Activated T-cell treated with anti-CD3 and anti-CD28 coated beads, Interleukin-2, amount 50 U/mL, for 72 hours (primary cell): ENCODE measurements at places on chromosomes 2 and 18. TPM values are rescaled to one million over a fixed set of nuclear protein-coding genes. Genes with fewer than 3 reads are reported as not detected.
A peak's percentile ranks its signal among the peaks of the same experiment; 100 is the strongest.

- H3K4me3 ChIP-seq = no peak overlapping the region
- no peaks in the 10 kb centered on the region for H3K4me1 ChIP-seq
- no peaks in the 10 kb centered on the region for H3K36me3 ChIP-seq
- H3K27ac ChIP-seq = no peak overlapping the region
- H3K27me3 ChIP-seq = no peaks in the 10 kb centered on the region
- DNase-seq = no peak
Measured at GRCh38 chr2:59959944-59960343, 593.5 kb downstream of the BCL11A start.

- peaks cover 4% of the 10 kb centered on the region for H3K36me3 ChIP-seq
- DNase-seq = no peak
- H3K4me3 ChIP-seq = no peak overlapping the region
- no peak overlapping the region for H3K27ac ChIP-seq
- H3K4me1 ChIP-seq = peaks cover 10% of the 10 kb centered on the region
- no peaks in the 10 kb centered on the region for H3K27me3 ChIP-seq
Measured at GRCh38 chr2:217559084-217559483, 443.7 kb downstream of the TNS1 start.

DNA sequence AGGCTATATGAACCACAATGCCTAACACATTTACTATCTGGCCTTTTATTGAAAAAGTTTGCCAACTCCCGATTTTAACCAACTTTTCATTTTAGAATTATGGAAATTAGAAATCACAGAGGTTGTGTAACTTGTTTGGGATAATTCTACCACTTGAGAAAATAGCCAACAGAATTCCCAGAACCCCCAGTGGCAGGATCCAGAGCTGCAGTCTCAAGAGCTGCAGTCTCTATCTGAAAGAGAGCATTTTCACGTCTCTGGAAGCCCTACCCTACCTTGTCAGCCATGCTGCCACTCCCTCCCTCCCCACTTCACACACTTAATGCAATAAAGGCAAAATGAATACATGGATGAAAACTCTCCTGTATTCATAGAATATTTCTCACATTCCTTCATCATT, 23.4 kb upstream of the TSPYL6 start:
- peaks cover 3% of the 10 kb centered on the region for H3K4me1 ChIP-seq
- H3K4me3 ChIP-seq = no peak overlapping the region
- no peak overlapping the region for H3K27ac ChIP-seq

GRCh38 chr2:238202326-238203093, 985 bp downstream of the ILKAP start:
- no peaks in the 10 kb centered on the region for H3K27me3 ChIP-seq
- H3K4me3 ChIP-seq = peak overlapping the region; percentile 86
- H3K27ac ChIP-seq = peak overlapping the region; percentile 62

DNA sequence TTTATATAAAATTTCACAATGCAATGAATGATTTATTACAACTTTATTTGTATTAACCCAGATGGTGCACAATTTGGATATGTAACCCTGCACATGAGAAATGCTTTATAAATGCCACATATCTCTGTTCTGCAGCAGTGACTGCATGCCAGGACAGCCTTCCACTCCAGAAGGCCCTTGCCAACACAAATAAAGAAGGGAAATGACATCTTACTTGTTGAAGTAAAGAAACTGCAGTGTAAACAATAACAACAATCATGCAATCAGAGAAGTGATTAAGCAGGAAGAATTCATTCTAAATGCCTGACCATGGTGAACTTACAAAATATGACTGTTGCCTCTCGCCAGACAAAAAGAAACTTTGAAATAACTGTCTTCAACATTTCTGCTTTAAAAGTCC, 129.9 kb upstream of the CHST9 start:
- H3K4me1 ChIP-seq = no peaks in the 10 kb centered on the region
- no peak overlapping the region for H3K4me3 ChIP-seq
- no peak for DNase-seq
- H3K27me3 ChIP-seq = no peaks in the 10 kb centered on the region
- no peaks in the 10 kb centered on the region for H3K36me3 ChIP-seq

GRCh38 chr2:124973396-124973795, 948.3 kb downstream of the CNTNAP5 start:
- no peak overlapping the region for H3K4me3 ChIP-seq
- no peak overlapping the region for H3K27ac ChIP-seq
- no peaks in the 10 kb centered on the region for H3K27me3 ChIP-seq
- H3K36me3 ChIP-seq = no peaks in the 10 kb centered on the region
- DNase-seq = no peak
- H3K4me1 ChIP-seq = no peaks in the 10 kb centered on the region

DNA sequence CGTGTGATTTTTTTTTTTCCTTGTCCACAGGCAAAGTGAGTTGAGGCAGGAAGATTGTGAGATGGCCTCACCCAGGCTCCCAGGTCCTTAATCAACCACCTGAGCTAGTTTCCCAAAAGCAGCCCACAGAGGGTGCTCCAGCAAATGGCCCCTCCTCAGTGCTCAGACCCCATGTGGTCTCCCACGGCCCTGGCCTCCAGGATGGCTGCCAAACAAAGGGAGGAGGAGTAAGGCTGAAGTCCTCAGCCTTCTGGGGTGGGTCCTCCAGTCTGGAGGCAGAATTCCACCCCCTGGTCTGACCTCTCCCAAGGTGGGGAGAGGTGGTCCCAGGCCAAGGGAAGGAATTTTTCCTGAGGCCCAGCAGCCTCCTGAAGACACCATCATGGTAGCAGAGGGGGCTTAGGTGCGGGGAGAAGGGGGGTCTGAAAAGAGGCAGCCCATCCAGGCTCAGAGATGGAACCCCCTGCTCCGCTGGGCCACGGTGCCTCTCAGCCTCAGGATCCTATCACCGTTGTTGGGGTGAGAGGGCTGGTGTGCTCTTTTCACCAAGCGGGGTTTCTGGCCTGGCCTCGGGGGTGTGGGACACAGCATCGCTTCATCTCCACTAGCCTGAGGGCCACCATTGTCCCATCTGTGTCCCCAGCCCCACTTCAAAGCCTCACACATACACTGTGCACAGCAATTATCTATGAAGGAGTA, 2.3 kb downstream of the NGEF start:
- H3K4me3 ChIP-seq = no peak overlapping the region
- H3K4me1 ChIP-seq = no peaks in the 10 kb centered on the region
- no peaks in the 10 kb centered on the region for H3K36me3 ChIP-seq
- no peaks in the 10 kb centered on the region for H3K27me3 ChIP-seq
- no peak for DNase-seq

DNA sequence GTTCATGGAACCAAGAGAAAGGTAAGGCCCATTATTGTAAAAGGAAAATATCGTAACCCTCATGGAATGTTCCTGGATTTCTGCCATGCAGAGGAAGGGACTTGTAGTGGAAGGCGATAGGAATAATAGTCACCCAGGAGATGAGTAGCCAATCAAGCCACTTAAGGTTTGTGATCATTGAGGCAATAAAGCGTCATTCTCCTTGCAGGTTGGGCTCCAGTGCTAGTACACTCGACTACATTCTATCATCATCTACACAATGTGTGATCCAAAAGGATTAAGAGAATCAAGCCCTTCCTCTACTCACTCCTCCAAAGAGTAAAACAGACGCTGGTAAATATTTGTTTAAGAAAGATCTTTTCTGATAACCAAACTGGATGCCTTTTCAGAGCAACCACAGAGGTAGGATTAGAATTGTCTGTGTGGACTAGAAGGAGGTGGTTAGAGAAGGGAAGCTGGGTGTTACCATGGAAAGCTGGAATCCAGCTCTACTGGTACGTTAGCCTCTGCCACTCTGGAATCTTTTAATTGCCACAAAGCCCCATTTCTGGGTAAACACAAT, 245.7 kb downstream of the IKZF2 start:
- peaks cover 6% of the 10 kb centered on the region for H3K27me3 ChIP-seq
- no peak for DNase-seq
- H3K4me3 ChIP-seq = no peak overlapping the region
- peaks cover 1% of the 10 kb centered on the region for H3K36me3 ChIP-seq
- H3K4me1 ChIP-seq = peaks cover under 1% of the 10 kb centered on the region

- peaks cover 10% of the 10 kb centered on the region for H3K4me1 ChIP-seq
- H3K27ac ChIP-seq = no peak overlapping the region
- peak; percentile 32 for DNase-seq
- H3K4me3 ChIP-seq = peak overlapping the region; percentile 40
- H3K27me3 ChIP-seq = peaks cover 78% of the 10 kb centered on the region
- H3K36me3 ChIP-seq = peaks cover 1% of the 10 kb centered on the region
Measured at GRCh38 chr18:58863539-58864145, 1.0 kb upstream of the ZNF532 start.

- DNase-seq = no peak
- no peak overlapping the region for H3K27ac ChIP-seq
- no peaks in the 10 kb centered on the region for H3K27me3 ChIP-seq
- no peak overlapping the region for H3K4me3 ChIP-seq
- no peaks in the 10 kb centered on the region for H3K4me1 ChIP-seq
Measured at GRCh38 chr18:10304853-10305252, 149.6 kb upstream of the APCDD1 start.

DNA sequence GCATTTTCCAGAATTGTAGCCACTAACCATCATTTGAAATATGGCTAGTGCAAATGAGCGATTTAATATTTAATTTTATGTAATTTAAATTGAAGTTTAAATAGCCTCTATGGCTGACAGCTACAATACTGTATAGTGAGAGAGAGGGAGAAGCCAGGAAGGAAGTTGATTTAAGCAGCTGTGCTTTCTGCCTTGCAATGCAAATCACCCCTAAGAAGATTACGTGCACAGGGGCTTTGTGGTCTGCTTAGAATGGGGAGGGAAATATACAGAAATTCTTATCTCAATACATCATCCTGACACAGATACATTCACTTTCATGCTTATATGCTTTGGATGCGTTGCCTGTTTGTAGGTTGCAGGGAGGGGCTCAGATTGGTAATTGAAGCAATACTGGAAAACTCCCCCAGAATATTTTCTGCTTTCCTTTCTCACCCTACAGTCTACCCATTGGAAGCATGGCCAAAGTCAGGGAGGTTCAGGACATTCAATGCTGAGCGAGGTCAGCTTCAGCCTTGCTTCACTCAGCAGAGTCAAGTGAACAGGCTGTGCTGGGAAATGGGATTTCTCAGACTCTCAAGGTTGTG, 674.0 kb downstream of the CNTNAP5 start:
- H3K27ac ChIP-seq = no peak overlapping the region
- H3K36me3 ChIP-seq = peaks cover 2% of the 10 kb centered on the region
- H3K4me1 ChIP-seq = no peaks in the 10 kb centered on the region
- no peak for DNase-seq
- H3K27me3 ChIP-seq = no peaks in the 10 kb centered on the region

DNA sequence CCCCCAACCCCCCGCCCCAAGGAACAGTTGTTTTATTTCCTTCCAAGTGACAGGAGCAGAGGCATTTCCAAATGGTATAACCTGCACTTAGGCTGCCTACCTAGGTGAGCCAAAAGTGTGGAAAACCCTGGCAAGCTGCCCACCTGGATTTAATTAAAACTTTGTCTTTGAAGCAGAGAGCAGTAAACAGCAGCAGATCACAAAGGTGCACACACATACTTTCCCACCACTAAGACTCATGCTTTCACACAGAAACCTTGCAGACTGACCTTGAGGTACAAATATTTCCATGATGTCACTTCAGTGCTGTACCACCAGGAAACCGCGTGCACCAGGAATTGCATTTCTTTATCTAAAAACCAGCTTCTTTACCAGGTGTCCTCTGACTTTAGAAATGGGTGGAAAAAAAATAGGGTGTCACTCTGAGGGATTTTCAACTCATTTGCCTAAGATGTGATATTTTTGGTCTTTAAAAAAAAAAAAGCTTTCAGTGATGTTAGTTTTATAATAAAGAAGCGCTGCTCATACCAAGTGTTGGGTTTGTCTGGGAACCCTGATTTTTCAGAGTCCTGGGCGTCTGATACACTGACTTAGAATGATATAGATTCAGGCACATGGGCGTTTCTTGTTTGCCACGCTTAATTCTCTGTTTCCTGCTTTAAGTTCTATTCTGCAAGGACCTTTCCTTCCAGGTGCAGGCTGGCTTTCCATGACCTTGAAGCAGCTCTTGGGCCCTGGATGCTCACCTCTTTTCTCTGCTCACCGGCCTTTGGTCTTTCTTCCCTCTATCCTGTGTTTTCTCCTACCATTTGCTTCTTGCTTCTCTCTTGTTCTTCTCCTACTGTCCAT, 70.7 kb upstream of the BCL2L11 start:
- peaks cover 68% of the 10 kb centered on the region for H3K27me3 ChIP-seq
- peaks cover 82% of the 10 kb centered on the region for H3K4me1 ChIP-seq
- H3K4me3 ChIP-seq = peak overlapping the region; percentile 71
- peak overlapping the region; percentile 54 for H3K27ac ChIP-seq
- DNase-seq = peak; percentile 28
- H3K36me3 ChIP-seq = peaks cover 10% of the 10 kb centered on the region

GRCh38 chr2:241096979-241097378, 5.1 kb downstream of the MTERF4 start:
- H3K4me1 ChIP-seq = peaks cover 64% of the 10 kb centered on the region
- peaks cover 17% of the 10 kb centered on the region for H3K36me3 ChIP-seq
- peak overlapping the region; percentile 87 for H3K4me3 ChIP-seq

DNA sequence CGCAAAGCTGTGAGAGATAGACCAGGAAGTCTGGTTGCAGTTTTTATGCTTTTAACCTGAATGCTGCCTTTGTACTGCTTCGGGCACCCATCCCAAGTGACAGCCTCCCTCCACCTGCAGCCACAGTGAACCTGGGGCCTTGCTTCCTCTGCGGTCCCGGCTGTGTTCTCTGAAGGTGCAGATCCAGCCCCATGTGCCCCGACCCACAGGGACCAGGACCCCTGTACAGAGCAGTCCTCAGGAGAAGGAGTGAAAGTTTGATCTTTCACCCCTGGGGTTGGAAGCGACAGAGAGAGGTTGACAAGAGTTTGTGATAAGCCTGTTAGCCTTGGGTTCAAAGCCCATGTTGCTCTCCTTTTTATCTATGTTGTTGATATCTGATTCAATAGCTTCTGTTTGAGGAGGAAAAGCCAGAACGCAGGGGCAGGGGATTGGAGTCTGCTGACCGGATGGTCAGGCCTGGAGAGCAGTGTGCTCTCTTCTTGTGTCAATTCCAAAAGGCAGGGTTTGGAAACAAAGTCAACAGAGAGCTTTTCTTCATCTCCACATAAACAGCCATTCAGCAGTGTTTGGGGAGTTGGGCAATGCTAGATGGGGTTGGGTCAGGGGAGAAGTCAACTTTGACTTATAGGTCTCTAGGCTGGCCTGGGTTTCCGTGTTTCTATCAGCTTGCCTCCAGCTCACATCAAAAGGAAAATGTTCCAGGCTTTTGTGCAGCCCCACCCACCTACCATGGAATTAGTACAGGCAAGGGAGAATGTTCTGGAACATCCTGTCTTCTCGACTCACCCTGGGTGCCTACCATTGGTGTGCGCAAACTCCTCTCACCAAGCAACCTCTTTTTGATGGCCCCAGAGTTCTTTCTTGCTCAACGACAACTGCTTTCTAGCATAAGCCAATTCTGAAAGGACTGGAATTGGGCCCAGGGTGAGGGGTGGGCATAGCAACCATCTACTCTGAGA, 214.9 kb downstream of the ALPK2 start:
- no peaks in the 10 kb centered on the region for H3K4me1 ChIP-seq
- H3K36me3 ChIP-seq = no peaks in the 10 kb centered on the region
- H3K27ac ChIP-seq = no peak overlapping the region
- H3K4me3 ChIP-seq = no peak overlapping the region
- no peaks in the 10 kb centered on the region for H3K27me3 ChIP-seq

Gene EIF2AK2
- total RNA-seq = 30.1 TPM

Gene CERS6
- total RNA-seq = 11.2 TPM
